ENCODE measurements at places on chromosomes 2 and 18.

- no peak for DNase-seq
These were observed 97.2 kb downstream of the IRS1 start for GRCh38 chr2:226702376-226702775.

DNA sequence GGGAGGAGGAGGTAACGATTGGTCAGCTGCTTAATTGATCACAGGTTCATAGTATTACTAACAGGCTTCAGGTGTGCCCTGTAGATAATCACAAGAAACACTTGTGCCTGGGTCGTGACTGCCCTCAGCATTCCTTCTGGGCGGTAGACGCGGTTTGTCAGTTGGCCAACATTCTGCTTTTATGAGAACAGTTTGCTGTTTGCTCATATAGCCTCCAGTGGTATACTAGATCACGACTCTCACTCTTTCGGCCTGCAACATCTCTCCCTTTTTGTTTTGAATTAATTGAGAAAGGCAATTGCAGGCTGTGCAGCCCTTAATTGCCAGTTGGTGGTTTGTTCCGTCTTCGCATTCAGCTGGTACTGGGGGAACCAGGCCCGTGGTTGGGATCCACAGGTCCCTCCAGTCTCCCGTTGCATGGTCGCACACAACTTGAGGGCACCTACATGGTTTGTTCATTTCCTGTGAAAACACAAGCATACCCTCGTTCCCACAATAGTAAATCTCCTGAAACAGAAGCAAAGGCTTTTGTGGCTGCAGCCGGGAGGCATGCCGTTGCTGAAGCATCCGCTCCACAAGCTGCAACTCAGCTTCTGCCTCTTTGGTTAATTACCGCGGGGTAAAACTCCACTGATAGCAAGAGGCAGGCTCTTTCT is 30.3 kb upstream of the GPR17 start:
- DNase-seq = no peak

DNA sequence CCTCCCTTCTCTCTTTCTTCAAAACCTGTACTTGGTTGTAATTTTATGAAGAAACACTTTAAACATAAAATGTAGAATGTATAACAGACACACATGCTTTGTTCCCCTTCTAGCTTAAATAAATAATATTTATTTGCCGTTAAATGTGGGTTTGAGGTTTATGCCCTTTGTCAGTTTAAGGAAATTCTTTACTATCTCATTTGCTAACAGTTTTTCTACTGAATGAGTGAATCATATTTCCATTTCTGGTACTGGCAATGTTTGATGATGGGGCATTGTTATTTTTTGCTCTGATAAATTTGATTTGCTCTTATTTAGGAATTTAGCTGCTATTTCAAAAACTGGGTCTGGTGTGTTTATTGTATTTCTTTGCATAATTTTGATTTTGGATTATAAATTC is 555.6 kb downstream of the CCDC85A start:
- no peak for DNase-seq

GRCh38 chr18:7616661-7617060 is 49.5 kb downstream of the PTPRM start:
- DNase-seq = no peak

DNA sequence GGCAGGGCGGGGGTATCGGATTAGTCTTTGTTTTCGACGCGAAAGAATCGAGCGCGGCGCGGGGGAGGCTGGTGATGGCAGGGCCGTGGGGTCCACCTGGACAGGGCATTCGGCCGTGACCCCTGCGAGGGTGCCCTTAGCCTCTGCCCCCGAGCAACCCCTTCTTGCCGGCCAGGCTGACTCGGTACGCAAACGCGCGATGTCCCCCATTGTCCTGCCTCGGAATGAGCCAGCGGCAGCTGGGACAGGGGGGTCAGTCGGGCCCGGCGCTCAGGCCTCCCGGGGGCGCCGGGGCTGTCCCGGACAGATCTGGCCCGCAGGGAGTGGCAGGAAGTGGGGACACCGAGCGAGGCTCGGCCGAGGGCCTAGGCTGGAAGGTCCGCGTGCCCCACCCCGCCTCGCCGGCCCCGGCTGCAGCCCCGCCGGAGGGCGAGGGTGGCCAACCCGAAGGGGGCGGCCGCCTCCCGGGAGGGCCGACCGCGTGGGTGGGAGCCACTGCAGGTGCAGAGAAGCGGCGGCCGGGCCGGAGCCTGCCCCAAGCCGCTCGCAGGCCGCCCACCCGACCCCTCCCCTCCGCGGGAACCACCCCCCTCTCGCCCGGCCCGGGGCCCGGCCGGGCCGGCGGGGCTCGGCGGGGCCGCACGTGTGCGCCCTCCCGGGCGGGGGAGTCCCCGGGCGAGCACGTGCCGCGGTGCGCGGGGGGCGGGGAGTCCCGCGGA is at the start of gene TET3:
TSS of gene TET3 (plus strand) at position 708 of the 719 bp plus-strand sequence. CDS start 1,494 bp downstream, outside the sequence.
- no peak for DNase-seq

- no peak for DNase-seq
These were observed 89.5 kb downstream of the GORASP2 start for GRCh38 chr2:171018522-171018921.

GRCh38 chr2:216538538-216538937 is 39.9 kb downstream of the RPL37A start:
- no peak for DNase-seq

GRCh38 chr2:112643488-112643887 is 2.3 kb upstream of the SLC20A1 start:
- DNase-seq = no peak

- no peak for DNase-seq
These were observed 209.5 kb downstream of the LPIN1 start for GRCh38 chr2:11955884-11956291.

GRCh38 chr18:76405681-76406356 is 89.2 kb downstream of the ZNF516 start:
- DNase-seq = no peak

DNA sequence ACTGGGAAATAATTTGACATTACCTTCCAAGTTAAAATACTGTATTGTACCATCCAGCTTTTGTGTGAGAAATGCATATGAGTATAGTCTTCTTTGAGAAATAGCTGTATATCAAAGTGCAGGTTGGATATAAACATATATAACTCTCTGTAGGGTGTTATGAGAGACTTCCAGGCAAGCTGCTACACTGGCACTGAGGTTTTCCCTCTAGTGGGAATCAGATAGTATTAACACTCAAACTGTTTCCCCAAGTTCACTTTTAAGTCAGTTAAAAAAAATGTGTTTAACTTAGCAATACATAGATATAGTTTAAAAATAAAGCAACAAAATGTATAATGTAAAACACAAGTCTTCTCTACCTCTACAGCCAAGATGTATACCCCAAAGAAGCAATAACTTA is 368.4 kb upstream of the SLC8A1 start:
- DNase-seq = no peak

- no peak for DNase-seq
These were observed 97.9 kb downstream of the USP40 start for GRCh38 chr2:233468741-233469110.

GRCh38 chr18:10743766-10744165 is 217.9 kb downstream of the NAPG start:
- no peak for DNase-seq

- DNase-seq = no peak
These were observed 5.9 kb downstream of the NR4A2 start for GRCh38 chr2:156326526-156327095.

DNA sequence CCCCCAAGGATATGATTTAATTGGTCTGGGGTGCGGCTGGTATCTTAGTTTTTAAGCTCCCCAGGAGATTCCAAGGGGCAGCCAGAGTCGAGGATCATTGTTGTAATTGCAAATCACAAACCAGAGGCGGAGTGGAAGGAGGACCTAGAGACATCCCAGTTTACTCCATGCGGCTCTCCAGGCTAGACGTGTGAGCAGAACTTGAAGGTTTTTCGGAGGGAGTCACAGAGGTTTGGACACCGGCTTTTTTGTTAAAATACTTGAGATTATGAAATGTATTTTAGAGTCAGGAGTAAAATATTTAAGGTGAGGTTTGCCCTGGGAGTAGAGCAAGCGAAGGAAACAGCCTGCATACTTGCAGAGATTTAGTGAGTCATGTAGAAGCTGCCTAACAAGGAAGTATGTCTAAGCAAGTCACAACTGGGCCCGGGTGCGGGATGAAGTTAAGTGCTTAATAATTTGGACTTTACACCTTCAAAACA is 39.5 kb downstream of the TGOLN2 start:
- no peak for DNase-seq

GRCh38 chr2:157440404-157441071 is 3.4 kb downstream of the CYTIP start:
- DNase-seq = no peak

Measured in right renal cortex interstitium (tissue), 3 donors.